CD4-positive, CD25-positive, alpha-beta regulatory T cell (primary cell): ENCODE measurements at places on chromosomes 1 and 21.

DNA sequence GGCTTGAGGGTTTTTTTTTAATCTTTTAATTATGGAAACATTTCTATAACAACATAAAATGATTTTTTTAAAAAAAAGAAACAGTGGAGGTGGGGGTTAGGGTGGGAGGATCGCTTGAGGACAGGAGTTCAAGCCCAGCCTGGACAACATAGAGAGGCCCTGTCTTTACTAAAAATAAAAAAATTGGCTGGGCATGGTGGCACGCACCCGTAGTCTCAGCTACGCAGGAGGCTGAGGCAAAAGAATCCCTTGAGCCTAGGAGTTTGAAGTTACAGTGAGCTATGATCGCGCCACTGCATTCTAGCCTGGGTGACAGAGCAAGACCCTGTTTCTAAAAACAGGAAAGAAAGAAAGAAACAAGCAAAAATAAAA is 32.2 kb upstream of the RNF11 start:
- DNase-seq: no peak

- no peak for DNase-seq
These were observed 2.8 kb downstream of the ABCG1 start for GRCh38 chr21:42221581-42222345.

DNA sequence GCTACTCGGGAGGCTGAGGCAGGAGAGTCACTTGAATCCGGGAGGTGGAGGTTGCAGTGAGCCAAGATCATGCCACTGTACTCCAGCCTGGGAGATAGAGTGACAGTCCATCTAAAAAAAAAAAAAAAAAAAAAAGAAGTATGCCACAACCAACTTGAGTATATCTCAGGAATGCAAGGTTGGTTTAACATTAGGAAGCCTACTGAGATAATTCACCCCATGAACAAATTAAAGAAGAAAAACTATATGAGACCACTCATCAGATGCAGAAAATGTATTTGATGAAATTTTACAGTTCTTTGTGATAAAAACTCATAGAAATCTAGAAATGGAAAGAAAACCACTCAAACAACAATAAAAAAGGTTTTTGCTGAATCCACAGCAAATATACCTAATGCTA is 373.8 kb downstream of the LMO4 start:
- no peak for DNase-seq

DNA sequence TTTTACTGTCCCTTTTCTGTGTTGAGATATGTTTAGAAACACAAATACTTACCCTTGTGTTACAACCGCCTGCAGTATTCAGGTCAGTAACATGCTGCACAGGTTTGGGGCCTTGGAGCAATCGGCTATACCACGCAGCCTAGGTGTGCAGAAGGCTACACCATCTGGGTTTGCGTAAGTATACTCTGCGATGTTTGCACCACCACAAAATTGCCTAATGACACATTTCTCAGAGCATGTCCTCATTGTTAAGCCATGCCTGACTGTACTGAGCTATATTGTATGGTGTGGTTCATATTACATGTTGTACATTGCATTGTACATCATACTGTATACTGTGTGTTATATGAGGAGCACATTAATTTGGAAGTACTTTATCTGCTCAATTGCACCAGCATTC is 247.4 kb downstream of the RHOU start:
- no peak for DNase-seq

GRCh38 chr1:107009281-107009680 is 47.2 kb upstream of the PRMT6 start:
- DNase-seq: no peak

- DNase-seq: no peak
These were observed 34.1 kb upstream of the PDPN start for GRCh38 chr1:13549521-13549920.

- DNase-seq: no peak
These were observed 649.5 kb upstream of the ADGRL2 start for GRCh38 chr1:81151206-81151605.

- peak; percentile 92 for DNase-seq
These were observed 126.9 kb upstream of the ERRFI1 start for GRCh38 chr1:8152731-8153702.

- DNase-seq: no peak
These were observed 21.0 kb downstream of the TP53BP2 start for GRCh38 chr1:223824712-223825111.

- no peak for DNase-seq
These were observed 130.7 kb upstream of the DMRTA2 start for GRCh38 chr1:50553921-50554320.

DNA sequence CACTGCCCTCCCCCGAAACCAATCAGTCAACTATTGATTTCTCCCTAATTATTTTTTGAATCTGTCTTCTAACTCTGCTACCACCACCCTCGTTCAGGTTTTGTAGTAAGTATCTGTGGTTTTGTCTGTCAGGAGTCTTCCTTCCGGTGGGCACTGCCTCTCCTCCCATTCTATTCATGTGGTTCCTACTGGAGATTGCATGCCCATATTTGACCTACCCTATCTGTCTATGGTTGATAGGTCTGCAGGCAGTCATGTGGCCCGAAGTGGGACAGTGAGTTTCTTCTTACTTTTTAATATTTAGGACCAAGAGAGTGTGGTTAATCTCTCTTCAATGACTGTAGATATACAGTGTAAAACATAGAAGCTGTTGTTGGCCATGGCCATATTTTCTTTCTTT is 17.8 kb upstream of the MAST2 start:
- peak; percentile 84 for DNase-seq

- DNase-seq: no peak
These were observed 85.3 kb downstream of the SEC16B start for GRCh38 chr1:177884479-177885021.

- DNase-seq: no peak
These were observed 1.2 kb downstream of the TPRG1L start for GRCh38 chr1:3626025-3626424.

DNA sequence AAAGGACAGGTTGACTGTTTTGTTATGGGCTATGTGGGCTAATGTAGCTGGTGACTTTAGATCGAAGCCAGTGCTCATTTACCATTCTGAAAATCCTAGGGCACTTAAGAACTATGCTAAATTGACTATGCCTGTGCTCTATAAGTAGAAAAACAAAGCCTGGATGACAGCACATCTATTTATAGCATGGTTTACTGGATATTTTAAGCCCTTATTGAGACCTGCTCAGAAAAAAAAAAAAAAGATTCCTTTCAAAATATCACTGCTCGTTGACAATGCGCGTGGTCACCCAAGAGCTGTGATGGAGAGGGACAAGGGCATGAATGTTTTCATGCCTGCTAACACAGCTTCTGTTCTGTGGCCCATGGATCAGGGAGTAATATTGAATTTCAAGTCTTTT is 48.1 kb downstream of the CAMSAP2 start:
- DNase-seq: no peak
